Heart left ventricle (tissue), 16 donors: ENCODE measurements at places on chromosomes 12 and 14. TPM values are rescaled to one million over a fixed set of nuclear protein-coding genes. Genes with fewer than 3 reads are reported as not detected.

GRCh38 chr12:71626098-71626497, 37.5 kb downstream of the ZFC3H1 start:
- peaks cover 100% of the 10 kb centered on the region for H3K36me3 ChIP-seq
- no peaks in the 10 kb centered on the region for H3K27me3 ChIP-seq
- H3K4me3 ChIP-seq = no peak overlapping the region

KRT6C gene
- not detected for polyA plus RNA-seq

DNA sequence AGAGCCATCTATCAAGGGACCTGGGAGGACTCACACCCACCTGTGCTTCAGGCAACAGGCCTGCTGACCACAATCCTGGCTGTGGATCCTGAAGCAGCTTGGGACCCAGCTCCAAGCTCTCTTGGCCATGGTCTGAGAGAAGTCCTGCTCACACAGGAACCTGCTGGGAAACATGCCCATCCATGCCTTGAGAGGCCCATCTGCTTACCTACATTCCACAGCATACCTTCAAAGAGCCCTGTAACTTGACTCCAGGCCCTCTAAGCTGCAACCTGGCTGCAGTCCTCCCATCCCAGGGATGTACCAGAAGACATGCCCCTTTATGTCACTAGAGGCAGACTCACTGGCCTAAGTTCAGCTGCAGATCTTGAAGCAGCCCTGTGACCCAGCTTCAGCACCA, 61.7 kb upstream of the AMIGO2 start:
- no peaks in the 10 kb centered on the region for H3K27me3 ChIP-seq
- no peak overlapping the region for H3K4me3 ChIP-seq
- H3K36me3 ChIP-seq = no peaks in the 10 kb centered on the region
- no peak for DNase-seq
- H3K27ac ChIP-seq = no peak overlapping the region

- no peaks in the 10 kb centered on the region for H3K36me3 ChIP-seq
- H3K27ac ChIP-seq = no peak overlapping the region
- no peak for DNase-seq
- no peaks in the 10 kb centered on the region for H3K27me3 ChIP-seq
Observed at GRCh38 chr12:12747278-12747677, 30.1 kb downstream of the CDKN1B start.

DNA sequence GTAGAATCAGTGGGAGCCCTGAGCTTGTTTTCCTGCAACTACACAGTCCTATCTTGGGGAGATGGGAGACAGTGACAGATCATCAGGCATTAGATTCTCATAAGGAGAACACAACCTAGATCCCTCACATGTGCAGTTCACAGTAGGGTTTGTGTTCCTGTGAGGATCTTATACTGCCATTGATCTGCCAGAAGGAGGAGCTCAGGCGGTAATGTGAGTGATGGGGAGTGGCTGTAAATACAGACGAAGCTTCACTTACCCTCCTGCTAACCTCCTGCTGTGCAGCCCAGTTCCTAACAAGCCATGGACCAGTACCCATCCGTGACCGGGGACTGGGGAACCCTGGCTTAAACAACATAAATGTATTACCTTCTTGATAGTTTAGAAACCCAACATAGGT, 1034.1 kb downstream of the BCL11B start:
- no peak overlapping the region for H3K4me3 ChIP-seq
- no peaks in the 10 kb centered on the region for H3K4me1 ChIP-seq
- no peaks in the 10 kb centered on the region for H3K27me3 ChIP-seq
- no peak overlapping the region for H3K27ac ChIP-seq
- no peaks in the 10 kb centered on the region for H3K36me3 ChIP-seq
- DNase-seq = no peak

BMAL2 gene
- 1.6 TPM for polyA plus RNA-seq

DNA sequence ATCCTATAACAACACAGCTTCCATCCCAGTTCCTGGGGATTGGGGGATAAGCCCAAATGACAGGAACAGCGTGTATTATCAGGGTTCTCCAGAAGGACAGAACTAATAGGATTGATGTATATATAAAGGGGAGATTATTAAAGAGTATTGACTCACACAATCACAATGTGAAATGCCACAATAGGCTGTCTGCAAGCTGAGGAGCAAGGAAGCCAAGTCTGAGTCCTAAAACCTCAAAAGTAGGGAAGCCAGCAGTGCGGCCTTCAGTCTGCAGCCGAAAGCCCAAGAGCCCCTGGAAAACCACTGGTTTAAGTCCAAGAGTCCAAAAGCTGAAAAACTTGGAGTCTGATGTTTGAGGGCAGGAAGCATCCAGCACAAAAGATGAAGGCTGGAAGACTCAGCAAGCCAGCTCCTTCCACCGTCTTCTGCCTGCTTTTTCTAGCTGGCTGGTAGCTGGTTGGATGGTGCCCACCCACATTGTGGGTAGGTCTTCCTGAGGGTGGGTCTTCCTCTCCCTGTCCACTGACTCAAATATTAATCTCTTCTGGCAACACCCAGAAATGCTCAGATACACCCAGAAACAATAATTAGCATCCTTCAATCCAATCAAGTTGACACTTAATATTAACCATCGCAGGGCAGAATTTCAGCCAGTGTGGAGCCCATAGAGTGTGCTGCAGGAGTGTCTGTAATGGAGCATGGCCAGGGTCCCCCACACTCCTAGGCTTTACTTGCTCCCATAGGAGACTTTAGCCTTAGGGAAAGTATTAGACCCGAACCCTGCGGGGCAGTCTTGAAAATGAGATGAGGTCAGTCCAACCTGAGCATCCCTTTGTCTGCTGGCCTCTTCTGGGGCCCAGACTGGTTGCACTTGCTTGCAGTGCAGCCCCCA, 111.1 kb downstream of the SINHCAF start:
- DNase-seq = no peak
- no peaks in the 10 kb centered on the region for H3K36me3 ChIP-seq
- H3K27ac ChIP-seq = no peak overlapping the region
- H3K4me1 ChIP-seq = no peaks in the 10 kb centered on the region
- H3K4me3 ChIP-seq = no peak overlapping the region

DNA sequence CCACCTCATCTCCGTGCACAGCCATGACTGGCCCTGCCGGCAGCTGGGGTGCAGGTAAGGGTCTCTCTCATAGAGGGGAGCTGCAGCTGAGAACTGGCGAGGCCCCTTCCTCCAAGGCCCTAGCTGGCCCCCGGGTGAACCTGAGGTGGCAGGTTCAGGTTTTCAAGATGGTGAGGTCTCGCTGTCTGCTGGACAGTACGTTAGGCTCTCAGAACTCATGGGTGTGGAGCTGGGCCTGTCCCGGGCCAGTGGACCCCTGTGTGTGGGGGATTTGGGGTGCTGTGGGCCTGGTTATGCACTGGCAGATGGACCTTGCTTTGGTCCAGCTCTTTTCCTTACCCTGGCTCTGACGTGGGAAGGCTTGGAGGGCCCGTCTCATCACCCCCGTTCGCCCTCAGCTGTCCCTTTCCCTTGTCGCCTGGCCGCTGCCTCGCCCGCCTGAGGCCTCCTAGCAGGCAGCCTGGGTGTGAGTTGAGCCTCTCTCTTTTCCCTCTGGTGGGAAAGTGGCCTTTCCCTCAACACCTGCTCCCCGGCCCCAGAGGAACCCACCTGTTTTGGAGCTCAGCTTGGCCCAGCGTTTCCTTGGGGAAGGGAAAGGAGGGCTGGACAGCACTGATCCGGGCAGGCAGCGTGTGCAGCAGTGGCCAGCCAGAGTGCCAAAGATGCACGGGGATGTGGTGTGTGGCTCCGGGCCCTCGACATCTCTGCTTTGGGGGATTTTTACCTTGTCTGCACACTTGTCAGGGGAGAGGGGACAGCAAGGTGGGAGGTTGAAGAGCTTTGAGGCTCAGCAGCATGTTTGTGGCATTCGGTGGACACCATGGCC, 28.3 kb downstream of the IL31 start:
- H3K36me3 ChIP-seq = peaks cover 34% of the 10 kb centered on the region
- H3K27ac ChIP-seq = no peak overlapping the region
- DNase-seq = no peak
- H3K27me3 ChIP-seq = no peaks in the 10 kb centered on the region
- H3K4me1 ChIP-seq = no peaks in the 10 kb centered on the region

GRCh38 chr14:26598672-26599131, 869 bp upstream of the NOVA1 start:
- DNase-seq = no peak
- no peaks in the 10 kb centered on the region for H3K4me1 ChIP-seq
- H3K4me3 ChIP-seq = peak overlapping the region; percentile 75
- no peaks in the 10 kb centered on the region for H3K27me3 ChIP-seq

TMTC1 gene
- polyA plus RNA-seq = 44.6 TPM

GRCh38 chr14:101072945-101073597, 169.5 kb upstream of the RTL1 start:
- H3K4me1 ChIP-seq = peaks cover 4% of the 10 kb centered on the region
- H3K27ac ChIP-seq = no peak overlapping the region
- no peaks in the 10 kb centered on the region for H3K36me3 ChIP-seq

GRCh38 chr14:76754586-76754985, 6.7 kb upstream of the VASH1 start:
- no peak for DNase-seq
- no peaks in the 10 kb centered on the region for H3K36me3 ChIP-seq
- H3K27ac ChIP-seq = no peak overlapping the region
- H3K4me1 ChIP-seq = no peaks in the 10 kb centered on the region

CRACR2A gene
- polyA plus RNA-seq = 1.0 TPM

CMAS gene
- 55.8 TPM for polyA plus RNA-seq

- H3K27me3 ChIP-seq = no peaks in the 10 kb centered on the region
- no peak overlapping the region for H3K27ac ChIP-seq
- no peaks in the 10 kb centered on the region for H3K36me3 ChIP-seq
- DNase-seq = no peak
- no peak overlapping the region for H3K4me3 ChIP-seq
- H3K4me1 ChIP-seq = no peaks in the 10 kb centered on the region
Observed at GRCh38 chr14:56185992-56186391, 67.8 kb downstream of the PELI2 start.

DNA sequence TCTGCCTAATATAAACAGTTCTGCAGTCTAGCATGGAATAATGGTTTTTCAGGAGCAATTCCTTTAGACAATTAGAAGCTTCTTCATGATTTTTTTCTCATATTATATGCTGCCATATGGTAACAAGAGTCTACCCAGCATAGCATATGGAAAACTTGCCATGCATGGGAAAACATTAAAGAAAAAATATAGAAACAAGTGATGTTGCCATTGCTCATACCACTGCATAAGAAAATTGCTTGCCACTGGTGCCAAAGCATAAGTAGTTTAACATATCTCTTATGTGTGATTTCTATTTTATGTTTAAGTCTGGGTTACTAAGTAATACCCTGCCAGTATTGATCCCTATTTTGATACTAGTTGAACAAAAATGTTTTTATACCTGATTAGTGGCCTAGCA, 171.2 kb downstream of the CCDC59 start:
- no peaks in the 10 kb centered on the region for H3K36me3 ChIP-seq
- no peak overlapping the region for H3K4me3 ChIP-seq
- no peaks in the 10 kb centered on the region for H3K27me3 ChIP-seq
- DNase-seq = no peak
- no peaks in the 10 kb centered on the region for H3K4me1 ChIP-seq
- H3K27ac ChIP-seq = no peak overlapping the region

GRCh38 chr12:15688838-15689625, 100.2 kb downstream of the EPS8 start:
- peak; percentile 15 for DNase-seq
- H3K36me3 ChIP-seq = no peaks in the 10 kb centered on the region
- peak overlapping the region; percentile 5 for H3K4me3 ChIP-seq
- peaks cover 9% of the 10 kb centered on the region for H3K4me1 ChIP-seq
- no peaks in the 10 kb centered on the region for H3K27me3 ChIP-seq
- peak overlapping the region; percentile 58 for H3K27ac ChIP-seq

- no peak overlapping the region for H3K27ac ChIP-seq
- no peaks in the 10 kb centered on the region for H3K27me3 ChIP-seq
- no peak for DNase-seq
- no peaks in the 10 kb centered on the region for H3K4me1 ChIP-seq
Observed at GRCh38 chr14:34237081-34237480, 225.0 kb downstream of the SPTSSA start.

BBOF1 gene
- 3.5 TPM for polyA plus RNA-seq

DNA sequence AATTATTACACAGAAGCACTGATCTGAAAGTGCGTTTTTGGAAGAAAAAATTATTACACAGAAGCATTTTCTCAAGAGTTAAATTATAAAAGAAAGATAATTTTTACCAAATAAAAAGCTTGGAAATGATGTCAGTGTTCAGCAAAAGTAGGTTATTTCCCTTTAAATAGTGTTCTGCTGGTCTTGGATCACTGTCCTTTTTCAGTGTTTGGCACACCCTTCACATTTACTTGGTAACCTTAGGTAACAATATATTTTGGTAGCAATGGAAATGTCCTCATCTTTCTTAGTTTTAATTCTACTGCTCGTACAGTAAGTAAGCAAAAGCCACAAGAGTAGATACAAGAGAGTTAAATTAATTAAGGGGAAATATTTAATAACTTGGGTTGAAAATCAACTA, 40.3 kb downstream of the FERMT2 start:
- H3K27ac ChIP-seq = no peak overlapping the region
- peaks cover 46% of the 10 kb centered on the region for H3K4me1 ChIP-seq
- H3K36me3 ChIP-seq = peaks cover 18% of the 10 kb centered on the region
- no peaks in the 10 kb centered on the region for H3K27me3 ChIP-seq
- H3K4me3 ChIP-seq = no peak overlapping the region
- no peak for DNase-seq

RAB2B gene
- 12.6 TPM for polyA plus RNA-seq

IKZF4 gene
- 3.2 TPM for polyA plus RNA-seq

DNA sequence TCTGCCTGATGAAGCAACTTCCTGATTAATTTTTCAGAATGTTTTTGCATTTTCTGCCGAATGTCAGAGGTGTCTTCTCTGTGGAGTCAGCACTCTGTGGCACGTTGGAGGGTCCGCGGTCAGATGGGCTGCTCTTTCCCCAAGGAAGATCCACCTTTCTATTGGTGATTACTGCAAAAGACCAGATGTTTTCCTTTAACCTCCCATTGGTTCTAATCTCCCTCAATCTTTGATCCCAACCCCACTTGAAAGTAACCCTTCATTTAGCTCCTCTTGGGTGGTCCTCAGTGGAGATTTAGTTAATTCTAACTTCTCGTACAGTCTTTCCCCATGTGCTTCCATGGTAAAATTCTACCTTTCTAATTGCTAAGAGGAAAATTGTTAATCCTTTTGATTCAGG, 397.7 kb upstream of the DDHD1 start:
- H3K27ac ChIP-seq = no peak overlapping the region
- no peaks in the 10 kb centered on the region for H3K36me3 ChIP-seq
- no peak for DNase-seq
- H3K27me3 ChIP-seq = no peaks in the 10 kb centered on the region
- H3K4me3 ChIP-seq = no peak overlapping the region

CDCA3 gene
- polyA plus RNA-seq = 0.65 TPM

PALS1 gene
- 9.5 TPM for polyA plus RNA-seq

DNA sequence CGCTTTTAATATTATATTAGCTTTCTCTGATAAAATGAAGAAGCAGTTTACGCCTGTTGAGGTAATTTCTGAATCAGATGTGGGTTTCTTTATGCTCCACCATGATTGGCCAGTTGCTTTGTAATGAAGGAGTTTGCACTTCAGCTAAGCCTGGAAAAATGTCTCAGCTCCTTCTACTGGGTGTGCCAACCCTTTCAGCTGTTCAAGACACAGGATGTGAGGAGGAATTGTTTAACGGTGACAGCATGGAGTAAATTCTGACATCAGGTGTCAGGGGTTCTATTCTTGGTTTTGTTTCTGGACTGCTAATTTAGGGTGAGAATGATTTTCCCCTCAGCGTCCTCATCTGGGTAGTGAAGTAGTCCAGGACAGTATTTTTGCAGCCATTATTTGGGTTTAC, 43.5 kb downstream of the FLRT2 start:
- DNase-seq = no peak
- no peaks in the 10 kb centered on the region for H3K36me3 ChIP-seq
- no peak overlapping the region for H3K27ac ChIP-seq
- H3K4me3 ChIP-seq = no peak overlapping the region
- no peaks in the 10 kb centered on the region for H3K4me1 ChIP-seq
- no peaks in the 10 kb centered on the region for H3K27me3 ChIP-seq

SLC22A17 gene
- 9.7 TPM for polyA plus RNA-seq

GRCh38 chr12:1273051-1273450, 282.0 kb downstream of the ERC1 start:
- no peaks in the 10 kb centered on the region for H3K27me3 ChIP-seq
- H3K4me3 ChIP-seq = no peak overlapping the region

MANSC1 gene
- polyA plus RNA-seq = 4.5 TPM

TAS2R50 gene
- 0.27 TPM for polyA plus RNA-seq
